ENCODE measurements at places on chromosomes 7 and 10. TPM values are rescaled to one million over a fixed set of nuclear protein-coding genes. Genes with fewer than 3 reads are reported as not detected.
A peak's percentile ranks its signal among the peaks of the same experiment; 100 is the strongest.

- H3K27me3 ChIP-seq: no peaks in the 10 kb centered on the region
- peak overlapping the region; percentile 31 for H3K4me3 ChIP-seq
Observed at GRCh38 chr7:104327938-104328295, 486 bp upstream of the LHFPL3 start.

DNA sequence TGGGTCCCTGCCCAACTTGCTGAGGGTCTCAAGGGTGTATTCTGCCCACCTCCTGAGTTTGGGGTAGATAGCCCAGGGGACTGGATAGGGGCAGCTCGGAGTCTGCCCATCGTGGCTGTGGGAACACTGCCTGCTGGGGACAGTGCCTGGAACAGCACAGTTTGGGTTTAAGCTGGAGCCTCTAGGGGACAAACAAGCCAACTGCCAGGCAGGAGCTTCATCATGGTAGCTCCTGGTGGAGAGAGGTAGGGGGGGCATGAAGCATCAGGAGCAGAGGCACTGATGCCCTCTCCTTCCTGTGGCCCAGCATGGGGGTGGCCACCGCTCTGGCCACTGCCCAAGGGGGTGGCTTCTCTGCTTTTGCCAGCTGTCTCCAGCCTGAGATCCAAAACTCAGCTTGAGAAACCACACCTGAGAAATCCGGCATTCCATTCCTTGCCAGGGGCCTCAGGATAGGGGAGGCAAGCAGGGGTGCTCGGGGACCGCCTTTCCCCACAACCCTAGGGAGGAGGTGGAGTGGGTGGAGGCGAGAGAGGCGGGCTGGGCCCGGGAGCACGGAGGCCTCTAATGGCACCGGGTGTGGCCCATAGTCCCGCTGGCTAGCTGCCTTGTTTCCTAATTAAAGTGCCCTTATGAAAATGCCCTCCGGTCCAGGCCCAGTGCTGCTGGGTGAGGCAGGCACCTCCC lies 47.6 kb downstream of the UNC5B start:
- peaks cover 83% of the 10 kb centered on the region for H3K4me1 ChIP-seq
- H3K27ac ChIP-seq: peak overlapping the region; percentile 75
- DNase-seq: no peak
- H3K27me3 ChIP-seq: no peaks in the 10 kb centered on the region
- H3K4me3 ChIP-seq: no peak overlapping the region

DNA sequence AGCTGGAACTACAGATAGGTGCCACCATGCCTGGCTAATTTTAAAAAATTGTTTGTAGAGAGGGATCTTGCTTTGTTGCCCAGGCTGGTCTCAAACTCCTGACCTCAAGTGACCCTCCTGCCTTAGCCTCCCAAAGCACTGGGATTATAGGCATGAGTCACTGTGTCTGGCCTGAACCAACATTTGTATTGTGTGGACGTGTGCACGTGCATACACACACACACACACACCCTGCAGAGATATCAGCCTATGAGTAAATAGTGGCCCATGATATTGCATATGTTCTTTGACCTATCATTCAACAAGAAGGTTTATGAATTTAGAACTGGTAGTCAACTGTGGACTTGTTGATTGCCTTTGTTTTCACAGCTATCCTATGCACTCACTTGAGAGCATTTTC lies 161.6 kb downstream of the BAMBI start:
- no peak for DNase-seq
- no peak overlapping the region for H3K4me3 ChIP-seq
- no peaks in the 10 kb centered on the region for H3K27me3 ChIP-seq
- H3K4me1 ChIP-seq: peaks cover 9% of the 10 kb centered on the region
- H3K36me3 ChIP-seq: no peaks in the 10 kb centered on the region

DNA sequence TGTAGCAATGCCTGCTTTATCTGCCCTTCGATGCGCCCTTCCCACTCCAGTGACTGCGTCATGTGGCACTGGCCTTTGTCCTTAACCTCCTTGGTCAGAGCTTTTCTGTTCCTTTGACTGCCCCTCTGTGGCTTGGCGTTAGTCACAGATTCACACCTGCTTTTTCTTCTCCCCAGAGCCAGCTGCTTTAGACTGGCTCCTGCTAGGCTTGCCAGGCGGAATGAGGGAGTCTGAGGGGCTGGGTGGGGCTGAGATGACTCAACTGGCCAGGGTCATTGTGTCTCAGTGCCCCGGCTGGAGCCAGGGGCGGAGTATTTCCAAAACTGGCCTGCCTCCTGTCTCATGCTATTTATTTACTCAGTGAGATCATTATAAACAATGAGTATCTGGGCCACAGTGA lies 194.1 kb downstream of the EMX2 start:
- H3K36me3 ChIP-seq: no peaks in the 10 kb centered on the region
- H3K4me3 ChIP-seq: no peak overlapping the region
- H3K27me3 ChIP-seq: no peaks in the 10 kb centered on the region
- peaks cover 5% of the 10 kb centered on the region for H3K4me1 ChIP-seq
- DNase-seq: no peak

DNA sequence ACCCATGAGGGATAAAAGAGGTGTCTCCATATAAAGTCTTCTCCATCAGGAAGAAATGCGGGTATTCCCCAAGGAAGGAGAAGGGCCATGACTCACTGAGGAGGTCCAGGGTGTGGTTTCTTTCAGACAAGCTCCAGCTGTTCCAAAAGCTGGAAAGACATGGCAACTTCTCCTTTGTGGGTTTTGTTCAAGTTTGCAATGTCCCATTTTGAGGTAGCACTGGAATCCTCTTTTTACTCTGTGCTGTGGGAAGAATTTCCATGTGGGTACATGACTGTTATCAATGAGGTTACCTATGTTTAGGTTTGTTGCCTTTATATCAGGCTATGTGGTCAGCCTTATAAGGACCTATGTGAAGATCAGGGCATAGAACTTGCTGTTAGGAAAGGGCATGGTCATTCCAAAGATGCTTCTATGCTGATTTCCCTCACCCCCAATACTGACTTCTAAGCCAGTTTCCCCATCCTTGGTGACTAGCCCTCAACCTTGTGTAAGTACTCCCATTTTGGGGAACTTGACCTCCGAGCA lies 697.5 kb downstream of the INHBA start:
- no peaks in the 10 kb centered on the region for H3K27me3 ChIP-seq
- H3K27ac ChIP-seq: no peak overlapping the region
- no peaks in the 10 kb centered on the region for H3K36me3 ChIP-seq

- H3K36me3 ChIP-seq: no peaks in the 10 kb centered on the region
- H3K27ac ChIP-seq: no peak overlapping the region
- H3K27me3 ChIP-seq: no peaks in the 10 kb centered on the region
- DNase-seq: no peak
- H3K4me3 ChIP-seq: peak overlapping the region; percentile 67
Observed at GRCh38 chr7:127251465-127252376, 1.0 kb downstream of the GRM8 start.

DNA sequence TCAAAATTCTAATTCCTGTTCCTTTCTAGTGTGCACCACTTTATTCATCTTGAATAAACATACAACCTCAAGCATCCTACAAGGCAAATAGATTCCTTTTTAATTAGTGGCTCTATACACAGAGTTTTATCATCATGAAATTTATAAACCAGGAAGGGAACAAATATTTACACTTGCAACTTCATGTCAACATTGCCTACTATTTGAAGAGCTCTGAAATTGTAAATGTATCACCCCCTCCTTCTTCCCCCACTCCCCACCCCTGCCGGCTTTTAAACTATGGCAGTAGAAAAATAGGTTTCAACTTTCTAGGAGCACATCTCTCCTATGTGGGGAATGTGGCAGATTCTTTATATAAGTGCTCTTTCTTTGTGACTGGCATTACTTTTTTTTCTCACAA lies 49.6 kb downstream of the KAT6B start:
- H3K27ac ChIP-seq: no peak overlapping the region
- peaks cover 38% of the 10 kb centered on the region for H3K4me1 ChIP-seq
- no peaks in the 10 kb centered on the region for H3K36me3 ChIP-seq

The RBM20 gene
- 5.2 TPM for total RNA-seq

The SLC35B4 gene
- total RNA-seq: 13.0 TPM

The C10orf62 gene
- not detected for total RNA-seq

The ABCB1 gene
- 2.9 TPM for total RNA-seq

The SAMD9 gene
- 9.3 TPM for total RNA-seq
